Fibroblast of mammary gland (primary cell): ENCODE measurements at places on chromosomes 12 and 14.

GRCh38 chr12:25271486-25272098 is 20.9 kb upstream of the KRAS start:
- DNase-seq: no peak

GRCh38 chr14:89429199-89430181 is 12.5 kb upstream of the FOXN3 start:
- DNase-seq: no peak

DNA sequence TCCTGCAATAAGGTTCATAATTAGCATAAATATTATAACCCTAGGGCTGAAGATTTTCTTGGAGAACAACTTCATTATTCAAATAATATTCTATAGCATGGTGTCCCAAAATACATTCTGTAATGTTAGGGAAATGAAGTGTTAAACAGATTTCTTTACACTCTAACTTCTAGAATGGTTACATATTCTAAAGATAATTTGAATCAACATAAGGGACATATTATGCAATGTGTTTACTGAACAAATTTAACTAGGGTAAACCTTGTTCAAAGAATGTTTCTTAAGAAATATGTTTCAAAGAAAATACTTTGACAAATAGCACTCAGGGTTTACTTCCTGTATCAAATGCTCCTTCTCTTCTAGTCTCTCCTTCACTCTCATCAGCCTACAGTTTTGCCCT is 281.6 kb downstream of the SLC6A15 start:
- no peak for DNase-seq

- DNase-seq: no peak
Measured at GRCh38 chr14:95713596-95714371, at the start of gene TCL1A. Gene TCL1A, minus strand, starts transcription at chr14:95714125. Its CDS starts 59 bp downstream, at chr14:95714066.

DNA sequence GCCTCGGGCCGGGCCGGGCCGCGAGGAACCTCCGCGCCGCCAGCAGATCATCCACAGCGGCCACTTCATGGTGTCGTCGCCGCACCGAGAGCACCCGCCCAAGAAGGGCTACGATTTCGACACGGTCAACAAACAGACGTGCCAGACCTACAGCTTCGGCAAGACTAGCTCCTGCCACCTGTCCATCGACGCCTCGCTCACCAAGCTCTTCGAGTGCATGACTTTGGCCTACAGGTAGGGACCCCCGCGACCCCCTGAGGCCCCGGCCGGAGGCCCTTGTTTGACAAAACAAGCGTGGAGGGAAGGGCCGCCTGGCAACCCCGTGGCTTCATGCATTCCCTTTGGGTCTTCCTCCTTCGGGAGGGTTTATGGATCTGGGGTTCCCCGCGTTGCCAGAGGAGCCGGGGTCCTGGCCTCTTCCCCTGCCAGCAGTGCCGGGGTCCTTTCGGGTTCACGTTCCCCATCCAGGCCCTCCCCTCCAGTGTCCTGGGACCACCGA is 526 bp downstream of the MLXIP start:
- no peak for DNase-seq

DNA sequence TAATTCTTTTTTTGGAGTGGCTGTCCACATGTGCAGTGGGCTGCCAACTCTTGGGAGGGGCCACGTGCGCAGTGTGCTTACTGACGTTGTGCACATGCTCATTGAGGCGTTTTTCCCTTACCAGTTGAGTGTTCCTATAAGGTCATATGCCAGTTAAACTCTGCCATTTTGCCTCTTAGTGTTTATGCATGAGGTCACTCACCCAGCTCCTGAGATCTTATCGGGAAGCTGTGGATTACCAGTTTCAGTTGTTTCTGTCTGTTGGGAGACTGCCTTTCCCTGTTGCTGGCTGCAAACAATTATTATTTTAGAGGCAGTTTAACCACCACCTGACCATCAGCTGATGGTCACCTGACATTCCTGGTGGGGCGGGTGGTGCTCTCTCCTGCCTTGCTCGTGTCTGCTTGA is 16.1 kb upstream of the KIF21A start:
- DNase-seq: no peak

- no peak for DNase-seq
Measured at GRCh38 chr14:50002926-50003212, 110.0 kb downstream of the ARF6 start.

DNA sequence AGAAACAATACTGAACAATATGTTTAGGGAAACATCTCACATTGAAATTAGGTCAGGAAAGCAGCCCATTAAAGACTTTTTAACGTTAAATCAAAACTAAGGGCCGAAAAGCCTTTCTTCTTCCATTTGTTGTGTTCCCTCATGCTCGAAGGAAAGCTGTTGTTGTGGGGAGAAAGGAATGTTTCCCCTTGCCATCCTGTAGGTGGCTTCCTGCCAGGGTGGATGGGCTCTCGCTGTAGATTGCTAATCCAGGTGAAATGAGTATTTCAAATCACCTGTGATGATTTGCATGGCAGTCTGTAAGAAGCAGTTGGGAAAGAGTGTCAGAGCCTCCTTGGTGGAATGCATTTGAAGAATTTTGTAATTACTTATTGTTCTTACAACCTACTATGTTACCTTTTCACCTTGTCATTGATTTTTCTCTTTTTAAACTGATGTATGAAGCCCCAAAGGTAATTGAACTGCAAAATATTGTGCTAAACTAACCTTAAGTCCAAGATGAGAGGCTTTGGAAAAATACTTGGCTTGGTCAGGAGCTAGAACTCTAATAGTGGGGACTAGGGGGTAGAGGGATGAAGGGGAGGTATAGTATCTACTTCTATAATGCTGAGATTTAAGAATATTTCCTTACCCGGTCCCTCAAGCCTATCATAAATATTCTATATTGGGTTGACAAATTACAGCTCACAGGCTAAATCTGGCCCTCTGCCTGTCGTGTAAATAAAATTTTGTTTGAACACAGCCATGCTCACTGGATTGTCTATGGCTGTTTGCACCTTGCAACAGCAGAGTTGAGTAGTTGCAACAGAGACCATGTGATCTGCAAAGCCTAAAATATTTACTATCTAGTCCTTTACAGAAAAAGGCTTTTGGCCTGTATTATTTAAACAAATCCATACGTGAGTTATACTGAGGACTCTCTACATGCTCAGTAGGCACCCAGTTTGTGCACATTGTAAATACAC is 7.7 kb upstream of the DCP1B start:
- DNase-seq: no peak
